ENCODE measurements at places on chromosomes 2 and 18. TPM values are rescaled to one million over a fixed set of nuclear protein-coding genes. Genes with fewer than 3 reads are reported as not detected.

The EIF2B4 gene
- total RNA-seq = 59.6 TPM

The SGPP2 gene
- total RNA-seq = not detected

DNA sequence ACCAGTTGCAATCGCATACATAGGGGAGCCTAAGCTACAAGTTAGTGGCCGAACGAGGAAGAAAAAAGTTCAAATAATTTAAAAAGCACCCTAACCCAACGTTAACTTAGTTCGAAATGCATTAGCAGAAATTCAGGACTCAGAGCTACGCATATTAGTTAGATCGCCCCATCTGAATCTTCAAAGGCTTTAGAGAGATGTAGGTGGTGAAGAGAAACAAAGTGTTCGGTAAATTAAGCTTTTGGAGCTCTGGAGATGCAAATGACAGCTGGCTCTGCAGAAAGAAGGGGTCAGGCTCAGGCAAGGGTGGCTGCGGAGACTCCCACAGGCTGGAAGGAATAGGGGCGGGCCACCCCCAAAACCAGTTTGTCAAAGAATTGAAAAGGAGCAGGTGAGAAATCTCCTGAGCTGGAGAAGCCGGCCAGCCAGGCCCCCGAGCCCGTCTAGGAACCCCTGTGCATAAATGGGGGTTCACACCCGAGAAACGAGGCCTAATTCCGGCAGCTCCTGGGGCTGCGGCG is 621 bp downstream of the TXNL1 start:
- peak; percentile 59 for DNase-seq

DNA sequence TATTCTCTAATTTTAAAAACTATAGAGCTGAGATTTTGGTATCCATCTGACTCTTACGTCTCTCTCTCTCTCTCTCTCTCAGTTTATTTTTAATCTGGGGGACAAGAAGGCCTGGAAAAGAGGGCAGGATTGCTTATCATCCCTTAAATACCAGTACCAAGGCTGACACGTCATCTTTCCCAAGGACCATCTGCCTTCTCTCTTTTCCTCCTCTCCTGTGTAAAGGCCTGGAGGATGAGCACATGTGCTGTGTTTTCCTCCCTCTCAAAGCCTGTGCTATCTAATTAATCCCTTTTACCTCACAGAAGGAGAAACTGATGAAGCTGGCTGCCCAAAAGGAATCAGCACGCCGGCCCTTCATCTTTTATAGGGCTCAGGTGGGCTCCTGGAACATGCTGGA is 7.3 kb downstream of the IL37 start:
- DNase-seq = no peak

DNA sequence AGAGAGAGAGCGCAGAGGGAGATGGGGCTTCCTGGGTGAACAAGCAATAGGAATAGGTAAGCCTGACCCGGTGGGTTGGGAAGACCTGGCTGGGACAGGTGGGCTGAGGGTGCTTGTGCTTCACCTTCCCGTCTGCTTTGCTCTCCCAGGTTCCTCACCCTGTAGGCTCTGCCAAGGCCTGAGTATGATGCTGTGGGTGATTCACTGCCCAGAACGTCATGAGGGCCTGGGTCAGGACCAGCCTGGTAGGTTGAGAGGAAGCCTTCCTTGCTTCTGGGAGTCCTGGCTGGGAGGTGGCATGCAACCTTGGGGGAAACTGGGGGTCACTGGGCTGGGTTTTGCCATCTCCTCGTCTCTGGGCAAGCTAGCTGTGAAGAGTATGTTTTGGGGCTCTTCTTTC is 220.2 kb upstream of the APCDD1 start:
- DNase-seq = no peak

The CDK15 gene
- 0.16 TPM for total RNA-seq

- no peak for DNase-seq
These were observed 36.3 kb downstream of the VWA3B start for GRCh38 chr2:98123286-98123685.

The SERPINB5 gene
- total RNA-seq = 3.3 TPM

- peak; percentile 55 for DNase-seq
These were observed 76.5 kb downstream of the MEX3C start for GRCh38 chr18:51120809-51121596.

DNA sequence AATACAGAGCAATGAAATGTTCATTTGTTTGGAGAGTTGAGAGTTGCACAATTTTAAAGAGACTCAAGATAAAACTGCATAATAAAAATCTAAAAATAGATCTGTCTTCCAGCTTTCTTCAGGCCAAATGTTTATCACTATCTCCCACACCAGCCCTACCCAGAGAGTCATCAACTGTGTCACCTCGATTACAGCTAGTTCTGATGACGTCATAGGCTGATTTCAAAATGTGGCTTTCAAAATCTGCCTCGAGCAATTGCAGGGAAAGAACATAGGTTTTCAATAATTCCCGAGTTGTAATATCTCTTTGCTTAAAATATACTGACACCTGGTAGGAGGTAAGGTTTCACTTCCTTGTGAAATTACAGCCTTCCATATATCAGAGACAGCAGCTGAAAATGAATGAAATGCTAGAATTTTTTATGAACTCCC is 677.6 kb upstream of the ID2 start:
- DNase-seq = no peak

GRCh38 chr2:136351684-136352083 is 233.7 kb upstream of the CXCR4 start:
- DNase-seq = no peak

All from endodermal cell (in vitro differentiated cells).